ENCODE measurements at places on chromosomes 1 and 21. TPM values are rescaled to one million over a fixed set of nuclear protein-coding genes. Genes with fewer than 3 reads are reported as not detected.

Gene PRAMEF2
- not detected for total RNA-seq

Gene CD34
- total RNA-seq: not detected

Gene SLC2A5
- total RNA-seq: 2.6 TPM

Gene DIO1
- total RNA-seq: not detected

Gene ATP1A4
- not detected for total RNA-seq

Gene USP1
- total RNA-seq: 35.8 TPM

Gene SPRR2E
- not detected for total RNA-seq

Gene CFHR4
- total RNA-seq: not detected

Gene ARHGAP29
- 44.5 TPM for total RNA-seq

Gene OR10J1
- not detected for total RNA-seq

Data from placental pericyte (primary cell).